ENCODE measurements at places on chromosomes 12 and 14.

DNA sequence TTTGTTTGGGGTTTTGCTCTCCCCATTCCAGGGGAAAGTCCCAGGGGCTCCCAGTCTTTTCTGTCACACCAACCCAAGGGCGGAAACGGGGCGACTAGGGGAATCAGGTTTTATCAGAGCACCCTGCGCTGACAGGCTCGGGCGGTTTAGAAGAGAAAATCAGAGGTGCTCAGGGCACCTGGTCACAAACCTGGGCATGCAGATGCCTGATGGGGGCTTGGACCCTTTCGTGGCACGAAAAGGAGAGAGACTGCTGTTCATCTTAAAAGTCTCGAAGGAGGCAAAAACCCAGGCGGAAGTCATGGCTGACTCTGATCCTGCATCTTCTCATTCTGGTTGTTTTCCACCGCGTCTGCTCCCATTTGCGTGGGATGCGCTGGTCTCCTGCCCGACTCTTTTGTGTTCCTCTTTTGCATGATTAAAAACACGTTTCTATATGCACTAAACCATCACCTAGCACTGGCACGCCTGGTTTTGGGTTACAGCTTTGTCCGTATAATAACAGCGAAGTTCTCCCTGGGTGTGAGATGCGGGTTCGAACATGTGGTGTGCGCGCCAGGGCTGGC, 13.2 kb downstream of the OTX2 start:
- no peak for DNase-seq

- DNase-seq, result peak; percentile 67
These were observed 24.1 kb downstream of the DMAC2L start for GRCh38 chr14:50335989-50336824.

GRCh38 chr14:67432050-67432564, 20.1 kb upstream of the PLEK2 start:
- DNase-seq, result peak; percentile 71

DNA sequence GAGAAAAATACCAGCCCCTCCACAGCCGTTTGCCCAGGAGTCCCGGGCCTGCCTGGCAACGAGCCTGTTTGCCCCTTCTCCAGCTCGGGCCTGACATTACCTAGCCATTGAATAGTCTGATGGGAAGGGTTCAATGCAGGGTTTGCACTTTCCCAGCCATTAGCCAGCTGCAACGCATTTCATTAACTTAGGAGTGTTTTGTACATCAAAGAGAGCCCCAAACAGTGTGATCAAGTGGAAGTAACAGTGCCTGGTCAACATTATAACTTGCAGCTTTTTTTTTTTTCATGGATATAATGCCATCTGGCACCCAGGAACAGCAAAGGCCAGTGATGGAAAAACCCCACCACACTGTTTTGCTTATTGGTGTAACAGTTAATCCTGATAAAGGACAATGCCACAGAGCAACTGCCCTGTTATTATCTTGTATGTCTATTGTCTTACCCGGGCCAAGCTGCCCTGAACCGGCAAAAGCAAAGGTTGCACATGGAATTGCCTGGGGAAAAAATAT, 38.0 kb downstream of the BTG1 start:
- peak; percentile 65 for DNase-seq

DNA sequence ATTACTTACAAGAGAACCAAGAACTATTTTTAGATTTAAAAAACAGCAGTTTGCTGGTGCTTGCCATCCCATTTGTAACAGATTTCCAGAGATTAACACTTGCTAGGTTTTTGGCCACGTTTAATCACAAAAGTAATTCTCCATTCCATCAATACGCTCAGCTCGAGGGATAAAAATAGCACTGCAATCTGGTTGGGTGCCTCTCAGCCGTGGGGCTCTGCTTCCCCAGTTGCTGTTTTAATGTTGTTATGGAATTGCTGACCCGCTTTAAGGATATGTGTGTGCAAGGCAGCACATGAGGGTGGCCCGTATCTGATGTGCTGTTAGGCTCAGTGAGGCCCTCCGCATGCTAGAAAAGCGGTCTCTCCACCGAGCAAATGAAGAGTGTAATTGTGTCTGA, 222.2 kb upstream of the TMEM260 start:
- no peak for DNase-seq

GRCh38 chr14:62696331-62696924, 348.8 kb downstream of the KCNH5 start:
- DNase-seq, result no peak

DNA sequence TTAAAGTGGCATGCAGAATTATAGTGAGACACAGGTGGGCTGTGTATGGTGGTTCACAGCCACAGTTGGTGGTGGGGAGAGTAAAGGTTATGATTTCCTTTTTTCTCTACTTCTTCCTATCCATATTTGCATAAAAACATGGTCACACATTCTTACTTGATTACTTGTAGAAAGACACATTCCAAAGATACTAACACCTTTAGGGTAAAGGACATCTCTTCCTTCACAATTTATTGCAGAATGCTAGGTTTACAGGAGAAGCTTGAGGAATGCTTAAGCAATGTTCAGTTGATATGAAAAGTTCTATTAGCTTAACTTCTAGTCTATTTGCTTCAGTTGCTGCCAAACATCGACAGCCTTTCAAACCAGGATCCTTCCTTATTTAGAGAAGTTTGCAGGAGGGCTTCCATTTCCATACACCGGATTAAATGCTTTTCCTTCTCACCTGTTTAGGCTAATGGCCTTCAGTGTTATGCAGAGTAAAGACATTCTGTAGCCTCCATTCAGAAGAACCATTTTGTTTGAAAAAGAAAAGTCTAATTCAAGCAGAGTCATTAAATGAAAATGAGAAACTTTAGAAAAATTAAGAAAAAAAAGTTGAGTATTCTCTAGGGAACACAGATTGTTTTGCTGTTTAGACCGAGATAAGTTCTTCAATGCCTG, 2.6 kb upstream of the PHC1 start:
- DNase-seq, result no peak

DNA sequence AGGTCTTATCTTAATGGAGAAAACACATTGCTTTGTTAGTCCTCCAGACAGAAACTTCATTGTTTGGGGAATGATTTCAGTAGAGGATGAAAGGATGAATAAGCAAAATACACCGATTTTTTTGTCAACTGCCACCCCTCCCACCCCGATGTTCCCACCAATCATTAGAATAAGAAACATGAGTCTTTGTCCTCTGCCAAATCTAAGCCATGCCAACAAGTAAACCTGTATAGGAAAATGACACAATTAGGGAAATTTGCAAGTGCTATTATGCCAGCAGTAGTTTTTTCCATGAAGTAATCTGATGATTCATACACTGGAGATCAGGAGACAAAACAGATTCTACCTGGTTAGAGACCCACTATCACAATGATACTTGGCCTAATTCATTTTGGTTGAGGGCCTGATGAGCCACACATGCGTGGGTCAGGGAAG, 35.9 kb downstream of the FLRT2 start:
- no peak for DNase-seq

DNA sequence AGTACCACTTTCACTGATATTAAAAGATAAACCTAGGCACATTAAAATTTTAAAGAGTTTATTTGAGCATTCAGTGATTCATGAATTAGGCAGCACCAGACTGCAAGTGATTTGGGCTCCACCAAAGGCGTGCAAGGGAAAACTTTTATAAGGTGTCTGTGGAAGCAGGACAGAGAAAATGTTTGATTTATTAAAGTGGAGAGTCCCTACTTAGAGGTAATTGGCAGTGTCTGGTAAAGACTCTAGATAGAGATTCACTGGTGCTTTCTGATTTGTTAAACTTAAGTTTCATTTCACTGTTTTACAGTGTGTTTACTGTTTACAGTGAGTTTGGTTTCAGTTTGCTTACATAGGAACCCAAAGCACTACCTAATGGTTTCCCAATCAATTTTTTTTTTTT, 72.8 kb downstream of the ANKS1B start:
- DNase-seq, result no peak

DNA sequence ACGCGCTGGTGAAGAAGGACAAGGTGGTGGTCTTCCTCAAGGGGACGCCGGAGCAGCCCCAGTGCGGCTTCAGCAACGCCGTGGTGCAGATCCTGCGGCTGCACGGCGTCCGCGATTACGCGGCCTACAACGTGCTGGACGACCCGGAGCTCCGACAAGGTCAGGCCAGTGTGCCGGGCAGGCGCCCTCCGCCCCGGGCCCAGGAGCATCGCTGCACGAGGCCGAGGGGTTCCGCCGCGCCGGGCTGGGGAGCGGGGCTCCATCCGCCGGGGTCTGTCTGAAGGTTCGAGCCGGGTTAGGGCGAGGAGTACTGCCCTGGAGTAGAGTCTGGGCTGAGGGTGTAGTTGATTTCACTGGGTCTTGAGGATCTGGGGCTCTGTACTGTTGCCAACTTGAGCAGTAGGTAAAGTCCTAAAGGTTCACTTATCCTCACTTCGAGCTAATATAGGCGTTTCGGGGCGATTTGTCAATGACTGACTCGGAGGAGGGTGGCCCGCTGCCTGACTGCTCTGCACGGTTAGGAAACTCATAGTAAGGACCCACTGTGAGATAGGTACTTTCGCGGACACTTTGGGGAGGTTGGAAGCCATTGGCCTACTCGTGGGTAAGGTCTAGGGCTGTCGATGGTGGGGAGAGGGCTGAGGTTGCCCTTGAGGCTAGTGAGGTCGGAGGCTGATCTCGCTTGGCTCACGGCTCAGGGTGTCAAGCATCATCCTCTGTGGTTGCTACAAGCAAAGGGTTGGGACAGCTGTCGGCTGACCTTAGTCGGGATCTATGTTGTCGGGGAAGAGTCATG, 574 bp downstream of the GLRX5 start:
- DNase-seq, result no peak

GRCh38 chr12:130013771-130014484, 110.1 kb upstream of the TMEM132D start:
- DNase-seq, result peak; percentile 90

DNA sequence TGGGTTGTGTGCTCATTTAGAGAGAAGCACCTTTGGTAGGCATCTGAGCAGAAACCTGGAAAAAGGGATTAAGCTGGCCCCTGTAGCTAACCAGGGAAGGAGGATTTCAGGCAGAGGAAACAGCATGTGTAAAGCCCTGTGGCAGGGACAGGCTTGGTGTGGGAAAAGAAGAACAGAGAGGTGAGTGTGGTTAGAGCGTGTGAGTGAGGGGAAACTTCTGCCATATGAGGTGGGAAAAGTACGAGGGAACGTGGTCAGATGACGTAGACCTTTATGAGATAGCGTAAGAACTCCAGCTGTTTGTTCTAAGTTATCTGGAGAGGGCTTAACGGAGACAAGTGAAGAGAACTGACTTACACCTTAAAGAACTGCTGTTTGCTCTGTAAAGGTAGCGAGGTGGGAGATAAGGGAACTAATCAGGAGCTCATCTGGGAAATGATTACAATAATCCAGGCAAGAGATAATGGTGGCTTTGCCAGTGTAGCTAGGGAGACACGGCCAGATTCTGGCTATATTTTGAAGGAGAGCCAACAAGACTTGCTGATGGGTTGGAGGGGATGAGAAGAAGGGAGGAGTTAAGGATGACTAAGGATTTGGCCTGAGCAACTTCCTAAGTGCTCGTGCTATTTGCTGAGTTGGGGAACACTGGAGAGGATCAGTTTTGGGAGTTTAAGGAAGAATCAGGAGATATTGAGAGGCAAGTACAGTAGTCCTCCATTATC, 234.0 kb downstream of the ETNK1 start:
- no peak for DNase-seq

GRCh38 chr12:116916714-116917114, 6.0 kb downstream of the FBXW8 start:
- DNase-seq, result peak; percentile 95

- DNase-seq, result no peak
These were observed 240.0 kb downstream of the MDGA2 start for GRCh38 chr14:47435331-47435965.

DNA sequence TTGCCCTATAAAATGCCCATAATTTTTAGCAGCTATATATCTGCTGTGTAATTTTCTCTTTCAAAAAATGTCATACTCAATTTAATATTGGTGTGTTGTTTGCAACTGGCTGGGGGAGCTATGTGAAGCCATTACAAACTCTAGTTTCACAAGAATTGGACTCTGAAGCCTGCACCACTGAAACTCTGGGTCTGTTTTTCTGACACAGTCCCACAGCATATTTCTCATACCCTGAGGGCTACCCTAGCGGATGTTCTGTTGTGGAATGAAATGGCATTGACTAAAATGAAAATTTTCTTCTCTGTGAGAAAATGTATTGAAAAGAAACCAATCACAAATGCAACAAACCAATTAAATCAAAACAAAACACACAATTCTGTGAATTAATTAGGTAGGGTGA, 284.6 kb upstream of the NPAS3 start:
- no peak for DNase-seq

- DNase-seq, result no peak
These were observed 28.1 kb downstream of the BLTP3B start for GRCh38 chr12:100114574-100114973.

- DNase-seq, result no peak
These were observed 84.0 kb downstream of the MSRB3 start for GRCh38 chr12:65362234-65363031.

DNA sequence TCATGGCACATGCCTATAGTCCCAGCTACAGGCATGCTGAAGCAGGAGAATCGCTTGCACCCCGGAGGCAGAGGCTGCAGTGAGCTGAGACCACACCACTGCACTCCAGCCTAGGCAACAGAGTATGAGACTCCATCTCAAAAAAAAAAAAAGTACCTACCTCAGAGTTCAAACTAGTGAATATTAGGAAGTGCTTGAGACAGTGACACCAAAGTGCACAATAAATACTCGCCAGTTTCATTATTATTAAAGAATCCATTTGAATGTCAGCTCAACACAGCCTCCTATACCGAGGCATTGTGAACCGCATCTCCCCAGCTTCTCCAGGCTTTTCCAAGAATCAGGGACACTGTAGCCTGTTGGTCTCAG, 5.0 kb downstream of the GAPDH start:
- DNase-seq, result no peak

- no peak for DNase-seq
These were observed 5.5 kb upstream of the OAS1 start for GRCh38 chr12:112901271-112901670.

DNA sequence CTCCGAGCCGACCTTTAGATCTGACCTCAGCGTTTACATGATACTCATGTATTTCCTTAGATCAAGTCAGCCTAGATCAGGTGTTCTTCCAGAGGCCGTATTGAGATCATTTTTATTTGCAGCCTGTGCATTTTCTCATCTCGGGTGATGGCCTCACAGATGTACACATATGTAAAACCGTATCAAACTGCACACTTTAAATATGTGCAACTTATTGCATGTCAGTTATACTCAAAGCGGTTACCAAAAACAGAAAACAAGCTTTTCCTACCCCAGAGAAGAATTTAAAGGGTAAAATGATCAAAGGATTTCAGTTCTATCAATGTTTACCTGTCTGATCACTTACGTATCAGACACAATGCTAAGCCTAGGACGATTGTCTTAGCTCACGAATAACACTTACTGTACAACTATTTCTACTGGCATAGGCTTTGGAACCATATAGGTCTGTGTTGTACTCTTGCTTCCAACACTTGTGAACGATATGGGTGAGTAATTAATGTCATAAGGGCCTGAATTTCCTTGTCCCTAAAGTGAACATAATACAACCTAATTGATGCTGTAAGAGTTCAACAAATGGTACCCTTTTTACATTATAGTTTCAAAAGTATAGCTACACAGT, 628 bp upstream of the LLPH start:
- no peak for DNase-seq

- DNase-seq, result no peak
These were observed 168.7 kb upstream of the PDZRN4 start for GRCh38 chr12:41019461-41019860.
